ENCODE measurements at places on chromosomes 3 and 15.

DNA sequence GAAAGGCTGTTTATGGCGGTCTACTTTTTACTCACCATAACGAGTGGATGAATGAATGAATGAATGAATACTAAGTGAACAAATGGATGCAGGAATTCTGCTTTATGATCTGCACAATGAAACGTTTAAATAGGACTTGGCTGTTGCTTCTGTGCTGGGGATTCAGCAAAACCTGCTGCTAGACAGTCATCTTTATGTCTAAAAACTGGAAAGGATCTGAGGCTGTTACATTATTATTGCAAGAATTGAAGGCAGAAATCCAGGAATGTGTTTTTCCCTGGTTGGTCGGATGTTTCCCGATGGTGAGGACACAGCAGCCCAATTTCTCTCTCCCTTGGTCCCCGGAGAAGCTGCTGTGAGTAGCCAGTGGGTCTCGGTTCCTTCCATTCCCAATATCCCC is 94.2 kb downstream of the GABRG3 start:
- DNase-seq, result no peak

- no peak for DNase-seq
Observed at GRCh38 chr3:111700054-111700453, 104.9 kb upstream of the ZBED2 start.

DNA sequence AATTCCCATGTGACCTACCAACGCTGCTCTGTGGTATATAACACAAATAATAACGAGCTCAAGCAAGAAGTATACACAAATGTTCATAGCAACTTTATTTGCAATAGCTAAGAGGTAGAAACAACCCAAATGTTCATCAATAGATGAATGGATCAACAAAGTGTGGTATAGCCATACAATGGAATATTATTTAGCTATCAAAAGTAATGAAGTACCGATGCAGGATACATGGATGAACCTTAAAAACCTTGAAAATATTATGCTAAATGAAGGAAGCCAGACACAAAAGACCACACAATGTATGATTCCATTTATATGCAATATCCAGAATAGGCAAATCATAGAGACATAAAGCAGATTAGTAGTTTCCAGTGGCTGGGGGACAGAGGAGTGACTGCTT is 15.6 kb upstream of the FEM1B start:
- DNase-seq, result no peak

DNA sequence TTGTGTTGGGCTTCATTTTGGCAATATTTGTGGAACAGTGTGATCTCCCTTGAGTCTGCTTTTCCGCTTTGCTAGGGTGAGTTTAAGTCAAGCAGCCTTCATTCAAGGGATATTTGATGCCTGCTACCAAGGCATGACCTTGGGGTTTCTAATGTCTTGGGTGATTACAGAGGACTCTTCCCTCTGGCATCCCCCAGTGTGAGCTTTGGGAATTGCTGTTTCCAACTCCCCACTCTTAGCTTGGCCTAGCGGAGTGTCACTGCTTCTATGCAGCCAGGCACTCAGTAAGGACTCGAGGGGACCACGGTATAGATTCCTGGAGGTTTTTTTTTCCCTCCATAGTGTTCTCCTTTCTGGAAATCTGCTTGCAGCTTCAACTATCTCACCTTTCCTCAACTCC is 21.1 kb downstream of the GCNT3 start:
- no peak for DNase-seq

GRCh38 chr15:56758770-56759449 is 25.6 kb upstream of the ZNF280D start:
- no peak for DNase-seq

DNA sequence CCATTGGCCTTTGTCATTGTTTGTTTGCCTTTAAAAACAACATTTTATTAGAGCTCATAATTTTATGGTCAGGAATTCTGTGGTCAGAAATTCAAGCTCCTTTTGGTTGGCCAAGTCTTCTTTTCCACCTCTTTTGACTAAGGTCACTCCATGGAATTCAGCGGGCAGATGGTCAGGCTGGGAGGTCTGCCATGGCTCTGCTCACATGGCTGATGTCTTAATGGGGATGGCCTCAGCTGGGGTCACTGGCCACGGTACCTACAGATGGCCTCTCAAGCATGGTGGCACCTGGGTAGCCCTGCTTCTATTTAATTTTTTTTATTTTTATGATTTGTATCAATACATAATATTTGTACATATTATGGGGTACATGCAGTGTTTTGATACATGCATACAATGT is 360.8 kb upstream of the MCTP2 start:
- no peak for DNase-seq

GRCh38 chr3:187296058-187296457 is 4.5 kb upstream of the MASP1 start:
- DNase-seq, result no peak

DNA sequence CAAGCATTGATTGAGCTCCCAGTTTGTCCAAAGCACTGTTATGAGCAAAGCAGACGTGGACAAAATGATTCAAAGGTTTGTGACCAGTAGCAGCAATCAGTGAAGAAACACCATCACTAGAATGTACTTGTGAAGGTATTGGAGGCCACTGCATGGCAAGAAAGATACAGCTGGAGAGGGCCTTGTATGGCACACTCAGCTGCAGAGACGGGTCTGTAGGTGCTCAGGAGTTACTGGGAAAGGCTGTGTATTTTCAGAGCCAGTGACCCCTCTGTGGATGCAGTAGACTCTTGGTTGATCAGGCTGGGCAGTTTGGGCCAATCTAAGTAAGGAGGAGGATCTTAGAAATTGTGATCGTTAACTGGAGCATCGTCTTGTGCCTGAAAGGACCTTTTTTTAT is 120.0 kb downstream of the GHSR start:
- no peak for DNase-seq

DNA sequence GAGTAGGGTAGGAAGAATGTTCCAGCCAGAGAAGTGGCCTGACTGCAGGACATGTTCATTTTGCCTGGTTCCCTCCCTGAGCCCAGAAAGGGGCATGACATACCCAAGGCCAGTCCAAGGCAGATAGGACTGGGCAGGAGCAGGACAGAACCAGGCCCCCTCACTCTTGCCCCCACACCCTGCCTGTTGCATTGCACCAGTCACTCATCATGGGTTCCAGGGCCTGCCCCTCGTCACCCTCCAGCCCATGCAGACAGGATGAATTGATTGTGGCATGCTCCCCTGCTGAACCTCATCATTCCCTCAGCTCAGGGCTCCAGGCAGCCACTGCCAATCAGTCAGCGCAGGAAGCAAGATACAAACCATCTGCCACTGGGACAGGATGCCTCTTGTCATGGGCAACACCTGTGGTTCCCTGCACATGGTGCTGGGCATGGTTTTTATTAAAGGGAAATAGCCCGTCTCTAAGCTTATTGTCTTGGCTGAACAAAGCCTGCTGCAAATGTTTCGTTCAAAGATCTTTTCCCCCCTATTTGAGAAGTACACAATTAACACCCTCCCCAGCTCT is 48.9 kb downstream of the RASGRF1 start:
- no peak for DNase-seq

- DNase-seq, result peak; percentile 30
Observed at GRCh38 chr3:139561959-139562676, 22.6 kb upstream of the RBP1 start.

DNA sequence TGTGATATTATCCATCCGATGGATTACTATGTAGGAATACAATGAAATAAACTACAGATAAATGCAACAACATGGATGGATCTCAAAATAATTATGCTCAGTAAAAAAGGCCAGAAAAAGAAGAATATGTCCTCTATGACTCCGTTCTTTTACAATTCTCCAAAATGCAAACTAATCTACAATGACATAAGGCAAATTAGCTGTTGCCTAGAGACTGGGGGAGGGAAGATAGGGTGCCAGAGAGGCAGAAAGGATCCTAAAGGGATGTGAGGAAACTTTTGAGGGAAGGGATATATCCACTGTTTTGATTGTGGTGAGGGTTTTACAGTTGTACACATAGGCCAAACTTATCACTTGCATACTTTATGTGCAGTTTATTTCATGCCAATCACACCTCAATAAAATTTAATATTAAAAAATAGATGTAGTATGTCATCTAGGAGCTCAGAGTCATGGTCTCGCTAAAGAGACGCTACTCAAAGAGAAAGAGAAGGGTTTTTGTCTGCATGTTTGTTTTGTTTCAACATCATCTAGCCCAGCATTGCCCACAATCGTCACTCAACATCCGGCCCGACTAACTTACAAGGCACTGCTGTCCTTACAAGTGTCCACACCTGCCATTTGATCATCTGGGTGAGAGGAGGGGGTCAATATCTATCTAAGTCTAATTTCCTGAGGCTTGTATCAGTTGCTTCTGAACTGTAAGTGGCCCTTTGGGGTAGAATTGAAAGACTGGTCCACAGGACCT is 29.5 kb downstream of the HES1 start:
- no peak for DNase-seq

DNA sequence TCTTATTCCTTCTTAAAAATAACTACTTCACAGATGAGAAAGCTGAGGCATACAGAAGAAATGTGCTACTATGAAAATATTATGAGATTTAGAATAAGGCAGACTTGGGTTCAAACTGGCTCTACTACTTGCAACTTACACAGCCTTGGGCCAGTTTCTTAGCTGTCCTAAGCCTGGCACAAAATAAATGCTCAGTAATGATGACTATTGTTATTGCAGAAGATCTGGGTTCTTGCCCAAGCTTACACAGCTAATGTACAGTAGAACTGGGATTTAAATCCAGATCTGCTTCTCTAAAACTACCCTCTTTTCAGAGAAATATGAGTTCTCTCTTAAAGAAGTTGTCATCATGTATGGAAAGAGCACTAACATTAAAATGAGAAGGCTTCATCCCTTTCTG is 228.2 kb upstream of the TPRG1 start:
- DNase-seq, result no peak

GRCh38 chr3:32614956-32615355 is 44.3 kb upstream of the DYNC1LI1 start:
- no peak for DNase-seq

GRCh38 chr3:45689787-45690145 is 570 bp downstream of the SACM1L start:
- no peak for DNase-seq

DNA sequence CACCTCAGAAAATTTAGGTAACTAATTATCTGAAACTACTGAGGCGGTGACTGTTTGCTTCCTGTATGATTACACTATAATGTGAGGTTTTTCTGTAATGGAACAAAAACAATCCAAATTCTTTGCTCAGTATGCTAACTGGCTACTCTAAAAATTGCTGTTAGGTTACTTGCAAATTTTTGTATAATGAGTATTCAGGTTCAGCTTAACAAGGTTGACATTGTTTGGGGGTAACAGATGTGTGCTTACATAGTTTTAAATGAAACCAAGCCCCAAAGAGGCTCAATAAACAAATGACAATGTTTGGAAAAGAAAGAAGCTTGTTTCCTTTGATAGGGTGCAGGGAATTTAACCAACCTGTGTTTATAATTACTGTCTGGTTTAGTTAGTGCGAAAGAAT is 414.5 kb upstream of the MDFIC2 start:
- DNase-seq, result no peak

GRCh38 chr3:101861789-101862415 is 12.6 kb downstream of the NFKBIZ start:
- DNase-seq, result no peak

DNA sequence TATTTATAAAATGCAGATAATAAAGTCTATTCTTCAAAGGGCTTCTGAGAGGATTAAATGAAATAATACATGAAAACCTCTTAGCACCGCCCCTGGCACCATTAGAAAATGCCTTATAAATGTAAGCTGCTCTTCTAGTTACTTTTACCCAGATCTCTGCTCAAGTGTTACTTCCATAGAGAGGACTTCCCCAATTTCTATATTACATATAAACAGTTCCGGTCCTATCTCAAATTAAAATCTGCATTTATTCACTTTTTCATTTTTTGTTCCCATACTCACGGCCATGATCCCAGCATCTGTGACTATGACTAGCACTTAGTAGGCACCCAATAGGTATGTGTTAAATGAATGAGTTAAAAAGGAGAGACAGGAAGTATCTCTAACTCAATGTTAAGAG is 890.9 kb upstream of the CFAP20DC start:
- no peak for DNase-seq

DNA sequence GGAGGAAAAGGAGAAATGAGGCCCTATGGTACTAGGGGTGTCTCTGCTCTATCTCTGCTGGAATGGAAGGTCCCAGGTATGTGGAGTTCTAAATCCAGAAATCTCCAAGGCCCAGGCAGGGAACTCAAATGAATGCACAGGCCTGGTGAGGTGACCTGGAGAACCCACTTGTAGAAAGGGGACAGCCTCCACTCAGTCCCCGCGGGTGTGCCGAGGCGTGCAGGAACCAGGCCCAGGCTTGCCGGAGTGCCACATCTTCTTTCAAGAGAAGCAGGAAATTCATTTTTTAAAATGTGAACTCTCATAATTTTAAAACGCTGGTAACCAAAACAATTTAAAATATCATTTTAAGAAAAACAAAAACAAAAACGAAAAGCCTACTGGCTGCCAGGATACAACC is 32.2 kb upstream of the ADCY5 start:
- no peak for DNase-seq

DNA sequence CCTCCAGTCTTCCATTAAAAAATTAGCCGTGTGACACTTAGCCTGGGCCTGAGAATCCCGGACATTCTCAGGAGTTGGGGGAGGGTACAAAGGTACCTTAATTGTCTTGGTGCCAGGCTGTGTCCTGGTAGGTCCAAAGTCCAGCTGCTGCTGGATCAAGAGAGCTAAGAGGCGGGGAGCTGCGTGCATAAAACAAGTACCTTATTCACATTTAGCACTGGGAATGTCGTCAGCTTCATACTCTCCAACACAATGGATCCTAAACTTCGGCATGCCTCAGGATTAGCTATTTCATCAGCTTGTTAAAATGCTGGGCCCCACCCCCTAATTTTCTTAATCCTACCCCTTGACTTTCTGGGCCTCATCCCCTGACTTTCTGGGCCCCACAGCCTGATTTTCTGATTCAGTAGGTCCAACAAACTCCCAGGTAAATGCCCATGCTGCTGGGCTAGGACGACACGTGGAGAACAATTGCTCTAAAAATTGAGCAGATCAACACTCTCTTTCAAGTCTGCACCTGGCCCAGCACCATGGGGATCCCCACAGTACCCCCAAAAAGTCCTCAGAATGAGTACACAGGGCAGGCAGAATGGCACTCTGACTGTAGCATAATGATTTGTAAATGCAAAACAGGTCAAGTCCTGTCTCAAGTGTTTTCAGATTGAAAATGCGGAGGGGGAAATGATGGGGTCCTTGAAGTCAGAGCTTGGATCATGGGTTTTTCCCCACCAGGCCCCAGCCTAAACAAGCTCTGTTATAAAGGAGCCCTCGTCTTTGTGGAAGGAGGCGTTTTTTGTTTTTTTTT is 5.6 kb upstream of the AEN start:
- peak; percentile 66 for DNase-seq

GRCh38 chr3:115833074-115833473 is 209.8 kb downstream of the GAP43 start:
- no peak for DNase-seq

All from GM20000 (cell line).